ENCODE measurements at places on chromosomes 1 and 21.

DNA sequence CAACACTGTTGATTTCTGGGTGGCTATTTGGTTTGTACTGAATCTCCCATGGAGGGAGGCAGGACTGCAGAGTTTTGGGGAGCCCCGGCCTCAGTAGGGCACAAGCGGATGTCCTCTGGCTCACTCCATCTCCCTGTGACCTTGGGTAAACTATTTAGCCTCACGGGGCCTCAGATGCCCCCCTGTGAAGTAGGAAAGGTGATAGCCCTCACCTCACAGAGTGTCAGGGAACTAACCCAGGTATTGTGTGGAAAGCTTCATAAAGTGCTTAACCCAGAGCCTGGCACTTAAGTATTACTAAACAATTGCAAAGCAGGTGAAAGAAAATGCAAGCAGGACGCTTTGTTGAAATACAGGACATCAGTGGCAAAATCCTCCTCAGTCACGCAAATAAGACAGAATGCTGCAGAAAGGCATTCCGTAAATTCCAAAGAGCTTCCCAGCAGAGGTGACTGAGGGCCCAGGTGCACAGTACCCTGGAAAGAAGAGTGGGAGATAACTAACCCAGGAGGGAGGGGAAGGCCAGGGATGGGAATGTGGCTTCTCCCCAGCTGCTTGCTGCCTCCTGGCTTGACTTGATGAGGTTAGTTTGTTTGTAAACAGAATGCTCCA, 436.3 kb downstream of the PRDM2 start:
- DNase-seq = no peak
- no peak overlapping the region for H3K4me3 ChIP-seq
- H3K27me3 ChIP-seq = no peaks in the 10 kb centered on the region
- H3K36me3 ChIP-seq = no peaks in the 10 kb centered on the region
- H3K4me1 ChIP-seq = no peaks in the 10 kb centered on the region

- no peak overlapping the region for H3K4me3 ChIP-seq
- no peak for DNase-seq
- H3K27me3 ChIP-seq = no peaks in the 10 kb centered on the region
- no peak overlapping the region for H3K27ac ChIP-seq
- no peaks in the 10 kb centered on the region for H3K36me3 ChIP-seq
- no peaks in the 10 kb centered on the region for H3K4me1 ChIP-seq
These were observed 174.6 kb upstream of the CACYBP start for GRCh38 chr1:174825127-174825526.

- H3K27ac ChIP-seq = no peak overlapping the region
- H3K4me3 ChIP-seq = no peak overlapping the region
- no peak for DNase-seq
- no peaks in the 10 kb centered on the region for H3K36me3 ChIP-seq
- H3K27me3 ChIP-seq = no peaks in the 10 kb centered on the region
- no peaks in the 10 kb centered on the region for H3K4me1 ChIP-seq
These were observed 36.6 kb upstream of the PTPRC start for GRCh38 chr1:198601936-198602889.

GRCh38 chr1:213724640-213725536, 262.9 kb upstream of the PROX1 start:
- no peaks in the 10 kb centered on the region for H3K27me3 ChIP-seq
- H3K4me1 ChIP-seq = no peaks in the 10 kb centered on the region
- no peaks in the 10 kb centered on the region for H3K36me3 ChIP-seq
- no peak for DNase-seq

DNA sequence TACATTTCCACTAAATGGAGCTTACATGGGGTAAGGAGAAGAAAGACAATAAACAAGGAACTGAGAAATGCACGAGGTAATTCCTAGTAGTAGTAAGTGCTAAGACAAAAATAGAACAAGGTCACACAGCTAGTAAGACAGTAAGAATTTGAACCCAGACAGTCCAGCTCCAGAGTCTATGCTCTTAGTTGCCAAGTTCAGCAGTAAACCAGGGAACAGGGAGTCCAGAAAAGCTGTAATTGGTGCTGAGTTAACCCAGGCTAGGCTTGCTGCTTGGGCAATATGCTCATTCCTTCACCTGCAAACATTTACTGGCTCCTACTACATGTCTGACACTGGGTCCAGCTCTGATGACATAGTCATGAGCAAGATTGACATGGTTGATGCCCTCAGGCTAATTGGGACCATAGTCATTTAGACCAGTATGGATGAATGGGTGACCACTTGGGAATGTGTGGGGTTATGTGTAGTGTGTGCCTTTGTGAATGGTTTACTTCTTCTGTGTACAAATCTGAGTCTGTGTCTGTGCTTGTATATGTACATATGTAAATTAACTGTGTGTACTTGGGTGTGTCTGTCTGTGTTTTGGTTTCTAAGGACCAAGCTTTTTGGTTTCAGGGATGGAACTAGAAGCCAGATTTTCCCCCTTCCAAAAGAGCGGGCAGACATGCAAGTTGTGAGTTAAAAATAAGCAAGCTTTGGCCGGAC, 2.0 kb downstream of the GPX7 start:
- no peaks in the 10 kb centered on the region for H3K36me3 ChIP-seq
- no peak for DNase-seq
- peaks cover 17% of the 10 kb centered on the region for H3K27me3 ChIP-seq
- no peak overlapping the region for H3K4me3 ChIP-seq
- H3K4me1 ChIP-seq = no peaks in the 10 kb centered on the region

- H3K4me3 ChIP-seq = no peak overlapping the region
- peaks cover 7% of the 10 kb centered on the region for H3K27me3 ChIP-seq
- DNase-seq = no peak
These were observed 105.0 kb downstream of the BRINP2 start for GRCh38 chr1:177275736-177276135.

DNA sequence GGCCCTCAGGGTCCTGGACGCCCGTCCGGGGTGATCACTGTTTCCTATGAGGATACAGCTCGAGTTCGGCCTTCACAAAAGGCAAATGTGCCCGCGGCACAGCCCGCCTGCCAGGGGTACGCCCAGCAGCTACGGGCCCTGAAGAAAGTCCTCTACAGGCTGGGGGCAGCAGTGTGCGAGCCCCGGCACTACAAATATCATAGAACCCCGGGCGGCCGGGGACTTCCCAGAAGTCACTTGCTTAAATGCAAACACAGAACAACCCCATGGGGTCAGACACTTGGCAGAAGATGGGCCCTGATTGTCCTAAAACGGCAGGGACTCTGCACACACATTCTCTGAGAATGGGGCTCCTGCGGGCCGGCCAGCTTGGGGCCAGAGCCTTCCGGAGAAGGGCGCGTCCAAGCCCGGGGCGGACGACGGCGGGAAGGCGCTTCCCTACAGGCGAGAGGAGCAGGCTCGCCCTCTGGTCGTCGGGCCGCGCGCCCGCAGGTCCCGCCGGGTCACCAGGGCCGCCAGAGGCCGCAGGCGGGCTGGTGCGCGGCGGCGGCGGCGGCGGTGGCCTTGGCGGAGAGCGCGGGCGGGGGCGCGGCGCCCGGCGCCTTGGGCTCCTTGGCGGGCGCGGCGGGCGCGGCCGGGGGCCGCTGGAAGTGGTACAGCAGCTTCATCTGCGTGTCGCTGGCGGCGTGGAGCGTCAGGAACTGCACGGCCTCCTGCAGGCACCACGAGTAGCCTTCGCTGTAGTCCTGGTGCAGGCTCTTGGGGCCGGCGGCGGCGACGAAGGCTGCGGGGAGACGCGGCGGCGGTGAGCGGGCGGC, 888 bp downstream of the HES5 start:
- no peak overlapping the region for H3K27ac ChIP-seq
- no peaks in the 10 kb centered on the region for H3K36me3 ChIP-seq
- no peak for DNase-seq
- peaks cover 72% of the 10 kb centered on the region for H3K27me3 ChIP-seq
- H3K4me3 ChIP-seq = peak overlapping the region; percentile 20

DNA sequence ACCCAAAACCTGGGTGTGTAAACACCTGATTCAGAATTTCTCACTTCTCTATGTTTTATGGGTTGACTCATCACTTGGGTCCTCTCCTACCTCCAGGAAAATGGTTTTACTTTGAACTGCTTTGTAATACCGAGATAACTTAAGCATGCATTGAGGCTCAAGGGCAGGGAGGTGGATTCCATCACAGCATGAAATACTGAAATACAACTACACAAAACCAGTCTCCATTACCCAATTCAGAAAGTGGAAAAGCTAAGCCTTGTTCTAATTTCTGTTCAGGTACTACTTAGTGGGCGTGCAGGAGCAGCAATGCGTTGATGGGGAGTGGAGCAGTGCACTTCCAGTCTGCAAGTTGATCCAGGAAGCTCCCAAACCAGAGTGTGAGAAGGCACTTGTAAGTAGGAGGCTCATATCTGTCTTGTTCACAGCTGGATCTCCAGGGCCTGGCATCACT, 6.1 kb upstream of the C4BPA start:
- no peak overlapping the region for H3K4me3 ChIP-seq
- no peaks in the 10 kb centered on the region for H3K27me3 ChIP-seq
- no peak overlapping the region for H3K27ac ChIP-seq
- no peak for DNase-seq
- H3K36me3 ChIP-seq = no peaks in the 10 kb centered on the region

- no peaks in the 10 kb centered on the region for H3K36me3 ChIP-seq
- no peak for DNase-seq
- no peak overlapping the region for H3K27ac ChIP-seq
- no peak overlapping the region for H3K4me3 ChIP-seq
These were observed 80.2 kb downstream of the ETS2 start for GRCh38 chr21:38885909-38886308.

Measured in cardiac muscle cell (in vitro differentiated cells and primary cell).